ENCODE measurements at places on chromosomes 7 and 10.

DNA sequence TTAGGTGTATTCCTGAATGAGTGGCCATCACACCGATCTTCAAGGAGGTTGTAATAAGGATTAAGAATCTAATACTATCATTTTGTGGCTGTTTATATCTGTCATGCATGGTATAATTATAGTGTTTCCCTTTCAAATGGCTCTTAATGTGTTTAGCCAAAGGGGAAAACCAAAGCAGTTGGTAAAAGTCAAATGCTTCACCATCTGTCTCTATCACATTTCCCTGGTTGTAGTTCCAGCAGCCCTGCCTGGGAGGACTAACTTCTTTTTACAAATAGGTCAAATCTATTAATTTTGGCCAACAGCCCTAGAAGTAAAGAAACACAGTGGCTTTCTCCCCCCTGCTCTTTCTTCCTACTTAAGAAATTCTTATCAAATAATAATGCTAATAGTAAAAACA, 56.7 kb downstream of the ZNF365 start:
- no peak for DNase-seq

GRCh38 chr10:5871596-5871995, 18.1 kb downstream of the ANKRD16 start:
- no peak for DNase-seq

- DNase-seq: no peak
These were observed 238.7 kb downstream of the SEC23IP start for GRCh38 chr10:120131183-120131582.

GRCh38 chr7:56127241-56127975, 11.2 kb upstream of the NUPR2 start:
- no peak for DNase-seq

DNA sequence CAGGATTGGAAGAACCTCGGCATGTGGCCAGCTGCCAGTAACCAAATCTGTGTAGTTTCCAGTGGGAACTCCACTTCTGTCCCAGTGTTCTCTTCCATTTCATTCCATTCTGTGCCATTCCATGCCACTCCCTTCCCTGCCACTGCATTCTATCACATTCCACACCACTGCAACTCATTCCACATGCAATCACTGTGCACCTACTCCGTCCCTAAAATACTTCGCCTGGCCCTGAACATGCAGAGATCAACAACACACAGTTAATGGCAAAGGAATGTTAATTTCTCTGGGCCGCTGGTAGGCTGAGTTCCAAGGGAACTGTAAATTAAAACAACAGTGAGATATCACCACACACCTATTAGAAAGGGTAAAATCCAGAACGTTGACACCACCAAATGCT, 64.8 kb downstream of the AKR1B1 start:
- no peak for DNase-seq

DNA sequence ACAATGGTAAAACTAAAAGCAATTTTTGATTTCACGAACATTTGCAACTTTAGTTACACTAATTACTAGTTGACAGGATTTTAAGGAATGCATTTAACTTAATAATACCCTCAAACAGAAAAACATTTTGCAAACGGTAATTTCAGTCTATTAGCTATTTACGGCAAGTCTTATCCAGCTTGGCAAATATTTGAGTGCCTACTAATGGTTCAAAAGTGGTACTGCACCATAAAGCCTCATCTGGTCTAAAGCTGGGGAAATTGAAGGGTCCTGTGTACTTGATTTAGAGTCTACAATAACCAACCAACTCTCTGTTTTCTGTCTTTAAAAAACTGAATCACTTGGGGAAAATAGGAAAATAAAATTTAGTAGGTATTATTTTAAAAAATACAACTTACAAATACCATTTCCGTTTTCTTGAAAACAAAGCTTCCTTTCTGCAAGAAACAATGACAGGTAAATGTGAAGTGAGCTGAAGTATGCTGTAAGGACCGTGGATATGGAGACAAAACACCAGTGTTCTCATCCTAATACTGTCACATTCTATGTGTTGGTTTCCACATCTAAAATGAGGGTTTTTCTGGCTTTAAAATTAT, 142.3 kb downstream of the VPS50 start:
- no peak for DNase-seq

- no peak for DNase-seq
These were observed 130.7 kb upstream of the ZMIZ1 start for GRCh38 chr10:78937800-78938694.

- DNase-seq: no peak
These were observed 45.1 kb downstream of the DPY19L1 start for GRCh38 chr7:34991938-34992840.

DNA sequence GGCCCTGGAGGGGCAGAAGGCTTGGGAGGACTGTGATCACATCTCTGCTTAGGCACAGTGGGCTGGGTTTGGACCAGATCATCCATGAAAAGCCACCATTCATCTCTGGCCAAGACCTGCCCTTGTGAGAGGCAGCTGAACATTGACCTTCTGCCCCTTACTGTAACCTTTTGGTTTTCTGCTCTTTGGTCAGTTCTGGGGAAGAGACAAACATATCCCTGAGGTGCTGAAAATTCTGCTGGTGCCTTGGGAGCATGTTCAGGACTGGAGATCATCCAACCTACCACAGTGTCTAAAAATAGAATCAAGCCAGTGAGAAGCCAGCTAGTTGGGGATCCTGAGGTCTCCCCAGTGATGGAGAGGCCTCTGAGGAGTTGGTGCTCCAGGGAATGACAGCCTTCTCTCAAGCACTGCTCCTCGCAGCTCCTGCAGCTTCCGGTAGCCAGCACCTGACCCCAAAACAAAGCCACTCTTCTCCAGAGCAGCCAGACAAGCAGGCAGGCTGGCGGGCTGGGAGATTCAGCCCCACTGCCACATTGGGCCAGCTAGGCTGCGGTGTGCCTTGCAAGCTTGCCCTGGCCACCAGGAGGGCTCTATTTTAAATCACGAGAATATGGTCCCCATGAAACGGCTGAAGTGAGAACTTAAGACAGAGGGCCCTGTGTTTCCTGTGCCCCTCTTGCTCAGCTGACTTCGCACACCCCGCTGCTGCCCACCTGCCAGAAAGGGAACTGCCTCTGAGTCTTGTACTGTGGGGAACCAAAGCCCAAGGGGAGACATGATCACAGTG, 37.8 kb upstream of the UBE2H start:
- no peak for DNase-seq

GRCh38 chr7:11213266-11213665, 239.6 kb downstream of the PHF14 start:
- DNase-seq: no peak

DNA sequence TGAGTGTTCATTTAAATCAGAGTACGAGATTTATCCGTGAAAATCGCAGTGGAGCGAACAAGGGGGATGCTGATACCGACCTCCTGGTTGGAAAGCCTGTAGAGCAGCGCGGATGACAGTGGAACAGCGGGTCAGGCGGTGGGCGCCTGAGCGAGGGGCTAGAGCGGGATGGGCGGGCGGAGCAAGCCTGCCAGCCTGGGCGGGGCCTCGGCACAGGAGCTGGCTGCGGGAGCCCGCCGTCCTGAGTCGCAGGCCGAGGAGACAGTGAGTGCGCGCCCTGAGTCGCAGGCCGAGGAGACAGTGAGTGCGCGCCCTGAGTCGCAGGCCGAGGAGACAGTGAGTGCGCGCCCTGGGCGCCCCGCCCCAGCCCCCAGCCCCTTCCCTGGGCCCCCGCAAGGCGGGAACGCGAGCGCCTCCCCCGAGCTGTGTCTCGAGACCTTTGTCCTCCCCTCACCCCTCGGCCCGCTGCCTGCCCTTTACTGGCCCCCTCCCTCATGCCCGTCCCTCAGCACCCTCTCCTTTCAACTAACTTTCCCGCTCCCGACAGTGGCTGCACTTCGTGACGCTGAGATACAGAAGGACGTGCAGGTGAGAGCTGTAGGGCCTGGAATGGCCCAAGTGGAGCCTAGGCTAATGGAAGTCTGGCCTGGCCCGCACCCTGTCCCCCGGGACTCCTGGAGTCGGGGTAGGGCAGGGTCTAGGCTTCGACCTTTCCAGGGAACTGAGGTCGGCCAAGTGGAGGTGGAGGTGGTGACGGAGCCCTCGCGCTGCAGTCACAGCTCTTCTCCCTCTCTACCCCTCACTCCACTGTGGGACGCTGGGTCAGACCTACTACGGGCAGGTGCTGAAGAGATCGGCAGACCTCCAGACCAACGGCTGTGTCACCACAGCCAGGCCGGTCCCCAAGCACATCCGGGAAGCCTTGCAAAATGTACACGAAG, at the start of gene AS3MT:
Gene AS3MT, plus strand, starts transcription at position 213 of the 941 bp plus-strand sequence. Its CDS starts 123 bp downstream, at position 336.
- no peak for DNase-seq

DNA sequence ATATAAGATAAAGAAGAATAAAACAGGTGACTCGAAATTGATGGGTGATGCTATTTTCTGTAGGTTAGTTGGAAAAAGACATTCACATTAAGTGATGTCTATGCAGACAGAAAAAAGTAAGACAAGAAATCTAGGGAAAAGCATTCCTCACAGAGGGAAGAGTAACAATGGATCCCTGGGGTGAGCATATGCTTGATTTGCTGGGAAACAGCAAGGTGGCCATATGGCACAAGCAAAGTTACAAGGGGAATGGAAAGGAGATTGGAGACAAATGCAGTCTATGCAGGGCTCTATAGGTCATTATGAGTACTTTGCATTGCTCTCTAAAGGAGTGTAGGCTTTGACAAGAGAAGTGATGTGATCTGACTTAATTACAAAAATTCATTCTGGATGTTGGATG, 90.9 kb upstream of the ZNF804B start:
- DNase-seq: no peak

DNA sequence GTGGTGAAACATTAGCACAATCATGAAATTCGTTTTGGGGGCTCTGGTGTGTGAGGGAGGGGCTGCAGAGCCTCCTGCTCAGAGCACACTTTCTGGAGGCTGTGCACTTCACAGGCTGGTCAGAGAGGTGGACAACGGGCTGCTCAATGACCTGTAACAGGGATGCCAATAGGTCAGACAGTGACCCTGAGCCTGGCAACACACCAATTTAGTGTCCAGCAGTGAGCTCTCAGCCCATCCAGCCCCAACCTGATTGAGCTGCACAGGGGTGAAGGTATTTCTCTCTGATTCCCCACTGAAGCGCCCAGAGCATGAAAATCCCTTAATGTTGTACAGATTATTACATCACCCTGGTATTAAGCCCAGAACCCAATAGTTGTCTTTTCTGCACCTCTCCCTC, 191.3 kb upstream of the ZNF32 start:
- DNase-seq: no peak

- DNase-seq: no peak
These were observed 172.4 kb upstream of the AGR3 start for GRCh38 chr7:17054206-17054605.

DNA sequence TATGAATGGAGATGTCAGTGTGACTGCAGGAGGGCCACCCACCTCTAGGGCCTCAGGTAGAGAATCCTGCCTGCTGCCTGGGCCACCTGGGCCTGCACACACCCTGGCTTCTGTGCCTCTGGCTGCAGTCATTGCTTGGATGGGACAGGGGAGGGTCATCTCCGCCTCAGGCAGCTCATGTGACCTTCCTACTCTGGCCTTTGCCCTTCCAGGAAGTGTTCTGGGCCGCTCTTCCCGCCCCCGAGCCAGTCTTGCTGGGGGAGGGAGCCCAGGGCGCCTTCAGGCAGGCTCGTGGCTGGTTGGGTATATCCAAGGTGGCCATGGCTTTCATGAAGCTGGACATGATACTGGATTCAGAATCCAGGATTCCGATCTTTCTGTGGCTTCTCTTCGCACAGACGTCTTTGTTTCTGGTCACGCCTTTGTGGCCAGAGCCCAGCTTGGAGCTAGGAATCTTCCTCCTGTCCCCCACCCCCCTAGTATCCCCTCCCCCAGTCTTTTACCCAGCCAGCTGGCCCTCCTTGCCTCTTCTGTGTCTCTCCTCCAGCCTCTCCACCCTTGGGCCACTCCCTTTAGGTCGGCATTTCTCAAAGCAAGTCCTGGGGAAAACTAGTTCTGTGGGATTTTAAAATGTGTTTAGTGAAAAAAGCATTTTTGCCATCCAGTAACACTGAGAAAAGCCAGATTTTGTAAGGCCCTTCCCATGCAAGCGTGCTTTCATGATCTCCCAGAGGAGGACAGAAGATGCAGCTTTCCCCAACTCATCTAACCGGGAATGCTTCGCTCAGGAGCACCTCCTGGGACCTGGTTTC, 119.6 kb downstream of the ZMIZ1 start:
- no peak for DNase-seq

GRCh38 chr10:97383159-97383558, 18.0 kb downstream of the RRP12 start:
- DNase-seq: no peak

DNA sequence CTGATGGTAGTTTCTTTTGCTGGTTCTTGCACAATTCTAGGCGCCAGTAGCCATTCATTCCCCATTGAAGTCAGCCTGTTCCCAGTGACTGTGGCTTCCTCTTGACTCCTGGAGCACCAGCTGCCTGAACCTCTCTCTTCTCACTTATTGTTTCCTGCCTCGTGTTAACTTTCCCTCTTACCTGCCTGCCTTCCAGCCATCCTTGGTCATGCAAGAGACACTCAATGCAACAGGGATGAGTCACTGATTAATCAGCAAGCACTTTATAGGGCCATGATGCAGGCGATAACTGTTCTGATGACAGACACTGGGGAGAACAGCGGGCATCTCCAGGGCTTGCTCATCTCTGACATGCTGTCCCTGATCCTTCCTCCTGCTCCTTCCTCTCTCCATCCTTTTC, 122.0 kb downstream of the PLCE1 start:
- DNase-seq: no peak

DNA sequence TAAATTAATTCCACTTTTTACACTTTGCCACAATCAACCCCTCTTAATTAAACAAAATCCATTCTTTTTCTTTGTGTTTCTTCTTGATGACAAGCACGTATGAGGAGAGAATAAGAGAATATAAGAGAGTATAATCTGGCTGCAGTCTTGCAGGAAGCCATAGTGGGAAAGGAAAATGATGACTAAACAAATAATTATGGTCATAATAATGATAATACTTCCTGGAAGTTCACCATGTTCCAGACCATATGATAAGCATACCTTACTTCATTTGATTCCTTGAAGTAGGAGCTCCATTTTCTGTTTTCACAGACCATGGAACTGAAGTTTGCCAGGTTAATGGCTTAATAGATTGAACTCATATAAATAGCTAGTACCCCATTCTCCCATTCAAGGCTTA, 237.8 kb downstream of the SEMA3D start:
- DNase-seq: no peak

GRCh38 chr10:86346799-86347665, 19.6 kb downstream of the GRID1 start:
- DNase-seq: no peak

DNA sequence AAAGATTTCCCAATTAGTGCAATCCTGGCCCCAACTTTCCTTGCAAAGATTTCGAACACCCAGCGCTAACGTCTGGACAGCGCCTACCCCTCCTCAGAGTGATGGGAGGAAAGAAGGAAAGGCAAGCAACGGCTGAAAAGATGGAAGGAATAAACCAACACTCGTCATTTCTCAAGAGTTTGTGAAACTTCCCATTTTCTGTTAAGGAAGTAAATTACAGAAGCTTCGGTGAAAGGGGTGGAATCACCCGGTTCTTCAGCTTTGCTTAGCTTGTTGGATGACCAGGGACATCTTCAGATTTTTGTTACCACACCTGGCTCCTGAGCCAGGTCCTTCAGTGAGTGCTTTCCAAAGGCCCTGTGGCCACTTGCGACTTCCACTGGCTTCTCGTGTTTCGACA, 313.1 kb downstream of the SKIDA1 start:
- DNase-seq: peak; percentile 37
